ENCODE measurements at places on chromosomes 13 and 19.

DNA sequence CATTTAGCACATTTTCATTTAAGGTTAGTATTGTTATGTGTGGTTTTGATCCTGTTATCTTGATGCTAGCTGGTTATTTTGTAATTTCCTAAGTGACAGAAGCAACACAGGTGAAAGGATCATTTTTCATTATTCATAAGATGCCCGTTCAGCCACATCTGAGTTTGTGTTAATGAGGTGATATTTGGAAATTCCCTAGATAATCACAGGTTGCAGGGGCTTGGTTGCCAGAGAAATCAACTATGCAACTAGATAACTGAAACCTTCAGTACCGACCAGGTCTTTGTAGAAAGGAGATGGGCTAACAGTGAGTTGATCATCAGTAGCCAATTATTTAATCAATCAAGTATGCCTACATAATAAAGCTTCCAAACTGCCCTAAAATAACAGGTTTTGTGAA is 121.3 kb upstream of the UFM1 start:
- no peak for DNase-seq

DNA sequence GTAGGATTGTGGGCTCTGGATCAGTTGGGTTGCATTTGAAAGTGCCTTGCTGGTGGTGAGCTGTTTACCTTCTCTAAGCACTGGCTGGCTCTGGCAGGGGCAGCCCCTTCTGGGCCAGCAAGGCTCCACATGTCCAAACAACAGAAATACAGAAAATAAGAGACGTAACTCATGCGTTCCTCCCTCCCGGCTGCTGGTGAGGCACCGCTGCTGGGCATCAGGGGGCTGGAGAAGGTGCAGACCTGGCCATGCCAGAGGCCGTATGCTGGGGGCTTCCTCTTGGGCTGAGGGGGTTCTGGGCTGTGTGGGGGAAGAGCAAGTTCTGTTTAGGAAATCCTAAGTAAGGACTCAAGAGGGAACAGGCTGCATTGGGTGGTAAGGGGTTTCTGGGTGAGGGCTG is 140.6 kb downstream of the URI1 start:
- DNase-seq = no peak

DNA sequence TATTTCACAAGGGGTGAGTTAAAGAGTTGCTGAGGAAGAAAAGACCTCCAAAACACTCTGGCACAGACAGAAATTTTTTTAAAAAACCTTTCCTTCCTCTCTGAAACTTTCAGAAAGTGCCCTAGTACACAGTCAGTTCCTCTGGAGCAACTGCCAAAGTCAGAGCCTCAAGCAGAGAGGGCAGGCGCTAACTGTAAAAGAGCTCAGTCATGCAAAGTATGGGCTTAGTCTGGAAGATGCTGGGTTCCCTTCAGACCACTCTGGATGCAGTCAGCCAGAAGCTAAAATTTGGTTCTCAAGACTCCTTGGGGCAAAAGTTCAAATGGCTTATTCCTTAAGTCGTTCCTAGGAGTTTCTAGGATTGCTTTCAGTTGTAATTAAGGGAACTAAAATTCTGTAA is 671.6 kb downstream of the PCDH9 start:
- no peak for DNase-seq

DNA sequence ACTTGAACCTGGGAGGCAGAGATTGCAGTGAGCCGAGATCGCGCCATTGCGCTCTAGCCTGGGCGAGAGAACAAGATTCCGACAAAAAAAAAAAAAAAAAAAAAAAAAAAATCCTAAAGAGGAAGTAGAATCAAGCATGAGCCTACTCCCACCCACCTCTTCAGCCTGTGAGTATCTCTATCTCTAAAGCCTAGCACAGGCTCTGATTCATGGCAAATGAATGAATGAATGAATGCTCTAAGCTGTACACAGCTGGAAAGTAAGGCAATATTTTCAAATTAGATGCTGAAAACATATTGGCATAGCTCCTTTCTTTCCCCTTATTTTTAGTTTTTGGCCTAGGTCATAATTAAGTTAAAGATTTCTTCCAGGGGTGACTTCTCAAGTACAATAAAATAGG is 35.7 kb upstream of the FAM216B start:
- no peak for DNase-seq

DNA sequence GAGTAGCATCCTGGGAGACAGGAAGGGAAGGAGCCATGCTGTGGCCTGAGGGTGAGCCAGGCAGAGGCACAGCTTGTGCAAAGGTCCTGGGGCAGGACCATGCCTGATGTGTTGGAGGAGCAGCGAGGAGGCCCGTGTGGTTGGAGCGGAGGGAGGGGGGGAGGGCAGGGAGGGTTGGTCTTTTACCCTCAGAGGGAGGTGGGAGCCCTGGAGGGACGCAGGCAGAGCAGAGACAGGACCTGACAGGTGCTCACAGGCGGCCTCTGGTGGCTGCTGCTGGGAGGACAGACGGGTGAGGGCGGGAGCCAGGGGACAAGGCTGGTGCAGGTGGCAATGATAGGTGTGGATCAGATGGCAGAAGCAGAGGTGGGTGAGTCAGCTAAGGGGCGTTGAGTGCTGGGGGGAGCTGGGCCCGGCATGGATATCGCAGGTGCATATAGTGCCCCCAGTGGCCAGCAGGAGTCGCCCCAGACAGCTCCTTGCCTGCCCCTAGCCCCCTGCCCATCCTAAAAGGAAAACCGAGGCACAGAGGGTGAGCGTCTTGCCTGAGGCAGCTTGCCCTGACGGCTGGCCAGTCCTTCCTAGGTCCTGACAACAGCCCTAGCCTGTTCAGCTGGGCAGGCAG is 9.8 kb upstream of the GNA15 start:
- DNase-seq = peak; percentile 53

- DNase-seq = no peak
These were observed 1308.9 kb downstream of the OLFM4 start for GRCh38 chr13:54337540-54337939.

DNA sequence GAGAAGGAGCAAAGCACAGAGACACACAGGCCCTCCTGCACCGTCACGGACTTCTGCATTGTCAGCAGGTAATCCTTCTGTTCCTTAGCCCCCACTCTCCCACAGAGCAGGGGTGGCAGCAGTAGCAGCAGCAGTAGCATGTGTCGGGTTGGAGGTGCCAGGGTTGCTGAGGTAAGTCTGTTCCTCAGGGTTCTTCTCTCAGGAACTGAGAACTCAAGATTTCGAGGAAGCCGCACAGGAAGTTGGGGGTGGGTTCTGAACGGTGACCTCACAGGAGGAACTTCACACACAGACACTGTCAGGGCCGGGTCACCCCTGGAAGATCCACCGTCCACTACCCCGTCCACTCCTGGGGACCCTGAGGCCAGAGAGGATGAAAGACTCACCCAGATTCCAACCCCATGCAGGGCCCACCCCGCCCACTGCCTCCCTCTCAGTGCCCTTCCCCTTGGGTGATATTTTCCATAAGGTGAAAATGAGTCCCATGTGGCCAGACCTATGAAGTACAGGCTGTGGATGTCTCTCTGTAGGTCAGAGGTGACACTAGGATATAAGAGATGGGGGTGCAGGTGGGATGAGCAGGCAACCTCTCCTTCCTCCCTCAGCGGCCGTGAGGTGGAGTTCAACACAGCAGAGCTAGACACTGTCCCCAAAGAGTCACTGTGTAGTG is at the start of gene SIGLEC12:
Gene SIGLEC12 (minus strand): TSS at position 207 of the 670 bp plus-strand sequence. CDS start 67 bp downstream, at position 140.
- no peak for DNase-seq

- no peak for DNase-seq
These were observed 102.7 kb downstream of the ELF1 start for GRCh38 chr13:40916207-40916998.

Data from NCI-H146 (cell line).